NCI-H524 (cell line): ENCODE measurements at places on chromosomes 5 and 9.

DNA sequence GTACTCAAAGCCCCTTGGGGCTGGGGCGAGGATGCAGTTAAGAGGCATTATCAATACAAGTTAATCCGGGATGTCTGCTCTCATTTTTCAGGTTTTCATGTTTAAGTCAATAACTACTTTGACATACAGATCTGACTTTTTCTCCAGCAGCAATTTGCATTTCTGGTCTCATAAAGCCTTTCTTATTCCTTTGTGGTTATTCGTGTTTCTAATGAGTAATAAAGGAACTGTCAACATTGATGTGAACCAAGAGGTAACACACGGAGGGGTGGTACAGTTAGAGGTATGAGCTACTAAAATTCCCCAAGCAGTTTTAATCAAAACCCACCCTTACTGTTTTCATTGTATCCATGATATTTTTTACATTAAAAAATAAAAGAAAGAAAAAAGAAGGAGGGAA is 138.0 kb upstream of the NFIB start:
- no peak for DNase-seq

GRCh38 chr5:106401561-106401960 is 1269.2 kb downstream of the EFNA5 start:
- DNase-seq, result no peak

DNA sequence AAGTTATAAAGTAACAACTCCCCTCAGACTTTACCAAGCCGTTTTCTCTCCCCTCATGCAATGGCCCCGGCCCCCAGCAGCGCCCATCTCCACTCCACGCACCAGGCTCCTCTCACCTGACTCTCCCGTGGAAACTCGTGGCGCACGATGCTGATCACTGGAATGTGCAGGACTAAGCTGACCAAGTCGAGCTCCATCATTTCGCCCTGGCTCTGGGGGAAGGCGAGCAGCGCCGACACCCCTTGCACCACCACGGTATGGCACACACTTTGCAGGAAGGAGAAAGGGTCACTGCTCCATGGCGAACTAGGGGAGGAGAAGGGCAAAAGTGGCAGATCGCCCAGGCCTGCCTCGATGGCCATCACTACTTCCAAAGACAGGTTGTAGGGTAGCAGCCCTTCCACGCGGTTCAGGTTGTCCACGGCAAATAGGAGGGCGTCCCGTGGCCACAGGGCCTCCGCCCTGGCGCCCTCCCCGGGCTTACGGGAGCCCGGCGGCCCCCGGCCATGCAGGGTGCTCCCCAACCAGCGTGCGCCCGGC is 1.2 kb downstream of the GRIN3A start:
- DNase-seq, result peak; percentile 36

DNA sequence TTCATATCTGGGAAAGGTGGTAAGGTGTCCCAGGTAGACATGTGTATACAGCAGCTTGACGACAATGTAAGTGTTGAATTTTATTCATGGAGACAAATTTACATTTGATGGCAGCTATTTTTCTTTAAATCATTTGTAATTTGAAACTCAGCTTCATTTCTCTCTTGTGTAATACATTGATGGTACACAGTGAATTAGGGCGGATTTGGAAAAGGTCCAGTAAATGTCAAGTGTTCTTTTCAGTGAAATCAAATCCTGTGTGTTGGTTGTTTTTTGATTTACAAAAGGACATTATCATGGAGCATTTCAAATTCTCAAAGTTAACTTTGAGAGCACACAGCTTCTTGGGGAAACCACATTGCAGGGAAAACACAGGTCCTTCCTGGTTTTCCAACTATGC is 30.0 kb upstream of the PCSK1 start:
- DNase-seq, result no peak

- DNase-seq, result no peak
These were observed 97.0 kb downstream of the FOXD1 start for GRCh38 chr5:73351593-73351992.

DNA sequence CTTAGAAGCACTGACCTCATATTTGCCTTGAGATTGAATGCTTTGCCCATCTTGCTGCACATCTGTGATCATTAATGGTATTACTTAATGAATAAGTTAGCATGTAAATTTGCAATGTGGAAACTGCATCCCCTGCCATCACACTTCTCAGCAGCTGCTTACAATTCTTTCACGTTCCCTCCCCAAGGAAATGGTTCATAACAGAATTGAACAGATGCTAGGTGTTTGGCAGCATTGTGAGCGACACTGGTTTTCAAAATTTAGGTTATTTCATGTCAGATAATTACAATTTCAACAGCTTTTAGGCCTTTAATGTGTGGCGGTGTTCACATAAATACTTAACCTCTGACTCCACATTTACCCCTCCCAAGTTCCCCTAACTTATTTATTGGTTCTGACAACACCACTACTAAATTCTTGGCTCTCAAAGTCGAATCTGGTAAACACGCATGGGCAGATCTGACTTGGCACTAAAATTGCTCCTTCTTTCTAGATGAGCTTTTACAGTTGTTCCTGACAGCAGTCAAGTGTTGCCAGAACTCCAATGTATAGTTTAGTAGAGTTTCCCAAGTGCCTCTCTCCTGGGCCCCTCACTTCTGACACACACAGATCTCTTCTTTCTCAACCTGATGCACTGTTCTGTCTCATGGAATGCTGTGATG is 46.8 kb downstream of the SLC1A3 start:
- no peak for DNase-seq

- DNase-seq, result no peak
These were observed 28.1 kb upstream of the F2RL1 start for GRCh38 chr5:76790632-76791290.
